ENCODE measurements at places on chromosomes 4 and X.

- peak; percentile 65 for DNase-seq
These were observed 59.3 kb downstream of the MAML3 start for GRCh38 chr4:140094438-140095420.

DNA sequence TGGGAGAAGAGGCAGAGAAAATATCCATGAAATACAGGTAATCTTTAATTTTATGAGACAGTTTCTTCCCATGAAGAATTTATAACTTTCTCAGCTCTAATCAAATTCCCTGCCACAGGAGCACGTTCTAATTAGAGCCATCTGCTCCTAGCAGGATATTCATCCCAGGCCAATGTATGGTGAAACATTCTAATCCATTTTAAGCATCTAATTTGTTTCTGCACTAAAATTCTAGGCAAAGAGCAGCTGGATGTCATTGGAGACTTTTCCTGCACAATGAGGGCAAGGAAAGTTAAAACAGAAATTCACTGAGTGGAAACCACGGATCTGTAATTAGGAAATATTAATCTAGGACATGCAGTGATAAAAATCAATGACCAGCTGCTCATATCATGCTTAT lies 107.7 kb upstream of the ZFP42 start:
- no peak for DNase-seq

DNA sequence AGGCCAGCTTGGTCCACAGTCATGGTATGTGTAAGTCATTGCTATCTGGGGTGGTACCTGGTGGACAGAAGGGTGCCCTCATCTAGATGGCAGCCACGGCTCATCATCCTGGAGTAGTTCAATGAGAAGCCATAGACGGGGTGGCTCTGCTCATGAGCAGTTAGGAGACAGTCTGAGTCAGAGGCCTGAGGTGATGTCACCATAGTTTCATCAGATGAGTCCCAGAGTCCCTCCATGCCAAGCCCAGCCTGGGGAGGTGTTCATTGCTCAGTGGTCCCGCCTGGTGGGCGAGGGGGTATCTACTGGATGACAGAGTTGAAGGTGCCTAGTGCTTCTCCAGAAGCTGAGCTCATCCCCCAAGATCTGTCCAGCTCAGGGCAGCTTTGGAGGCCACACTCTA lies 49.8 kb downstream of the DLG3 start:
- DNase-seq, result no peak

DNA sequence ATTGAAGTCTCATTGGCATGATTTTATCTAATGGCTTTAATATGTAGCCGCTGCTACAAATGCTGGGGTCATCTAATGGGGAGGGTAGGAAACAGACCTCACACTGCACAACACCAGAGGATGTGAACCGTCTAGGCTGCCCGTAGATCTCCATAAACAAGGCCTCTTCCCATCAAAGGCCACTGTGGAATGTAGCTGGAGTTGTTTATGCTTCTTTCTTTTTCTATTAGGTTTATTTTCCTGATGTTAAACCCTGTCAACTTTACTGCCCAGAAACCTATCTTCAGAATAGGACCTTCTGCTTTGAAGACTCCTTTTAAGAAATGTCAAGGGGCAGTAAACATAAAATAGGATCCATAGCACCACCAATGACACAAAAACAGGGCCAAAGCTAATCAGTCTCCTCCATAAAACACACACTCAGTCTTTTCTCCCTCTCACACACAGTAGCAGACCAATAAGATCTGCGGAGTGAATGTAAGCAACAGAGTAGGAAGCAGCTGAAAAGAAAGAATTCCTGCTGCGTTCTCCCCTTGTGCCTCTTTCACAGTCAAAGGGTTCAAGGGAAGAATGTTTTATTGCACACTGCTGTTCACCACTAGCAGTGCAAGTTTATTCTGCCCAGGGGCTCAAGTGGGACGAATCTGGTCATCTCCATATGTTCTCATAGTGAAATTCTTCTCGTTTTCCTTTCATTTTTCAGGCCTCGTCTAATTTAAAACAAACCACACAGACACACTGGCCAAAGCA lies 72.2 kb downstream of the MAML3 start:
- DNase-seq, result no peak

GRCh38 chrX:115023139-115023538 lies 5.7 kb upstream of the IL13RA2 start:
- no peak for DNase-seq

DNA sequence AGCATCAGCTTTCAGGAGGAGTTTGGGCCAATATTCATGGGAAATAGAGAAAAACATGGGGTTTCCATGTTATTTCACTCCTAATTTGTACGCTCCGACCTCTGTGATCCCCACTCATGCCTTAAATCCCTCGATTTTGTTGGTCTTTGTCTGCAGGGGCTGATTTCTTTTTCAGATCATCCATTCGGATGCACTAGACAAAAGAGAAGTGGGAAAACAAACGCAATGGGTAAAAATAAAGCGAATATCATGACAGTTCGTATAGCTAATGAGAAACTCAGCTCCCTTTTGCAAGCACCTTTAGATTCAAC lies 139.1 kb upstream of the PLAC1 start:
- no peak for DNase-seq

- DNase-seq, result peak; percentile 89
These were observed at the start of gene CAMK2D for GRCh38 chr4:113761620-113762185. CAMK2D (minus strand) TSS chr4:113761738; CDS start chr4:113761068, 670 bp downstream.

GRCh38 chr4:87521319-87521718 lies 7.9 kb downstream of the SPARCL1 start:
- no peak for DNase-seq

DNA sequence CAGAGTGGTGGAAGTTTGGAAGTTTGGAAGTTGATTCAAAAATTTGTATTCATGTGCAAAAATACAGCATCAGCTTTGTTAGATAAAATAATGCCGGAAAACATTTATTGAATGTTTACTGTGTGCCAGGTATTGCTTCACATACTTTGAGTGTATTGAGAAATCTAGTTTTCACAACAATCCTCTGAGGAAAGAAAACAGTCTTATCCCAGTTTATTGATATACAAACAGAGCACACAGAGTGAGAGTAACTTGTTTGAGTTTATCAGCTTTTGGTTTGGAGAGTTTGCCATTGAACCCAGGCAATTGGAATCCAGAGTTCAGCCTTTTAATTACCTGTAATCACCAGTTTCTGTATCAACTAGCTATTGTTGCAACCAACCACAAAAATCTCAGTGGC lies 127.2 kb upstream of the RPS6KA3 start:
- no peak for DNase-seq

Measured in activated T-cell treated with anti-CD3 and anti-CD28 coated beads, Interleukin-2, amount 50 U/mL, for 24 hours (primary cell).